ENCODE measurements at places on chromosomes 2 and 18. TPM values are rescaled to one million over a fixed set of nuclear protein-coding genes. Genes with fewer than 3 reads are reported as not detected.

DNA sequence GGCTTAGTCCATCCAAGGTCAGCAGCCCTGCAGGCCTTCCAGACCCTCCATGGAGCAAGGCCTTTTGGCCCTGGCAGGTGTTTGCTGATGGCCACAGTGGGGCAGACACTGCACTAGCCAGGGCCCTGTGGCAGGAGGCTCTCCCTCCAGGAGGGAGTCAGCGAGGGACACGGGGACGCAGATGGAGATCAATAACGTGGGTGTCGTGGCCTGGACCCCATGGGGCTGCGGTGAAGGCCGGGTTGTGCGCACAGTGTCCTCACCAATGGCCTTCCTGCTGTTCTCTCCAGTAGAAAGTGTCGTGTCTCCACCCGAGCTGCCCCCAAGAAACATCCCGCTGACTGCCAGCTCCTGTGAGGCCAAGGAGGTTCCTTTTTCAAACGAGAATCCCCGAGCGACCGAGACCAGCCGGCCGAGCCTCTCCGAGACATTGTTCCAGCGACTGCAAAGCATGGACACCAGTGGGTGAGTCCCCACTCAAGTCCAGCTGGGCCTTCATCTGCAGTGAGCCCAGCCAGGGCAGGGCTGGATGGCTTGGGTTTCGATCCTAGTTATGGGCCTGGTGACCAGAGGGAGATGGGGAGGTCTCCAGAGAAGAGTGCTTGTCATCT, 65.4 kb downstream of the INPP5D start:
- no peak overlapping the region for H3K27ac ChIP-seq
- H3K27me3 ChIP-seq: peaks cover 49% of the 10 kb centered on the region
- H3K4me1 ChIP-seq: no peaks in the 10 kb centered on the region
- no peak for ATAC-seq
- H3K4me3 ChIP-seq: no peak overlapping the region
- no peaks in the 10 kb centered on the region for H3K36me3 ChIP-seq

Gene GPR35
- total RNA-seq: 1.9 TPM

DNA sequence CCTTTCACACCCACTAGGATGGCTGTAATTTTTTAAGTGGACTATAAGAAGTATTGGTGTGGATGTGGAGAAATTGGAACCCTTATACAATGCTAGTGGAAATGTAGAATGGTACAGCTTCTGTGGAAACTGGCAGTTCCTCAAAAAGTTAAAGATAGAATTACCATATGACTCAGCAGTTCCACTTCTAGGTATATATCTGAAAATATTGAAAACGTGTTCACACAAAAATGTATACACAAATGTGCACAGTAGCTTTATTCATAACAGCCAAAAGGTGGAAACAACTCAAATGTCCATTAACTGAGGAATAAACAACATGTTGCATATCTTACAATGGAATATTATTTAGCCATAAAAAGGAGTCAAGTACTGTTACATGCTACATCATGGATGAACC, 17.7 kb downstream of the TANK start:
- H3K27ac ChIP-seq: no peak overlapping the region
- no peak overlapping the region for H3K4me3 ChIP-seq

Gene RAD51AP2
- 0.13 TPM for total RNA-seq

- H3K4me3 ChIP-seq: no peak overlapping the region
- no peak overlapping the region for H3K27ac ChIP-seq
- H3K4me1 ChIP-seq: no peaks in the 10 kb centered on the region
- ATAC-seq: no peak
These were observed 82.8 kb downstream of the QPCT start for GRCh38 chr2:37427241-37427640.

DNA sequence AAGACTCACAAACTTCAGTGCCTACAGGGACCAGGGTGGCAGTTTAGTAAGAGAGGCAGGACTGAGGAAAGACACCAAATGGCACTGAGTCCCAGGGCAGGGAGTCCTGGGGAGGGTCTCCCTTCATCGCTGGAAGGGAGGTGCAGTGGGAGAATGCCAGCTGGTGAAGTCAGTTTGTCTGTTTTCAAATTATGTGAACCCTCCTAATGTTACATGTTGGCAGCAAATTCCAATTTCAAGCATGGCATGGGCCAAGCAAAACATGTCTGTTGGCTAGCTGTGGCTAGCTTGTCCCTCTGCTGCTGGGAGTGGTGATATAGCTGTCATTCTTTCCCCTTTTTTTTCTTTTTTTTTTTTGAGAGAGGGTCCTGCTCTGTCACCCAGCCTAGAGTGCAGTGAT, 55.9 kb upstream of the HAAO start:
- no peak overlapping the region for H3K27ac ChIP-seq
- H3K4me3 ChIP-seq: no peak overlapping the region
- H3K27me3 ChIP-seq: no peaks in the 10 kb centered on the region

DNA sequence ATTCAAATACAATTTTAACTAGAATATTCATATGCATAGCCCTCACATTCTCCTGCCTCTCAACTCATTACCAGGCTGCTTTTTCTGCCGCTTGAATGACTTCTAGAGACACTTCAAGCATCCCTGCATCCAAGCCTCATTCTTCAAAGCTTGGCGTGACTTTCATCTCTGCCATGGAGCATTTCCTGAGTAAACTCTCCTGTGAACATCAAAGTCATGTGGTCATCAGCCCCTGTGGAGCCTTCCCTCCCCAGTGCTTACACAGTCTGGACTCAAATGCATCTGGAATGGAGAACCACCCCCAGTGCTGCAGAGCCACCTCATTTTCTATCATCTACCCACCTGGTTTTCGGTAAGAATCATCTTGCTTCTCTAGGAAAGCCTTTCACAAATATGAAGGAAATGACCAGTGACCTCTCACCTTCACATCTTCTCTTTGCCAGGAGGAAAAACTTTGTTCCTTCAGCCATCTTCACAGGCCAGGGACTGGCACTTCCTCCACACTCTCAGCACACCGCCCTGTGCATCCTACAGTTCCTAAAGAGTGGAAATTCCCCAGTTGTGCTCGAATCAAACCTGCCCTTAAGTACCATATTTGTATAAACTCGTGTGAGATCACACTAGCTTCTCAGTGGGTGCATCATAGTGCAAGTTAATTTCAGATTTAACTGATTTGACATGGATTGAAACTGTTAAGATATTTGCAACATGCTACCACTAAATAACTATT, 116.4 kb downstream of the COL6A3 start:
- H3K36me3 ChIP-seq: no peaks in the 10 kb centered on the region
- H3K27ac ChIP-seq: peak overlapping the region; percentile 85
- ATAC-seq: no peak
- H3K4me3 ChIP-seq: no peak overlapping the region
- H3K4me1 ChIP-seq: no peaks in the 10 kb centered on the region

DNA sequence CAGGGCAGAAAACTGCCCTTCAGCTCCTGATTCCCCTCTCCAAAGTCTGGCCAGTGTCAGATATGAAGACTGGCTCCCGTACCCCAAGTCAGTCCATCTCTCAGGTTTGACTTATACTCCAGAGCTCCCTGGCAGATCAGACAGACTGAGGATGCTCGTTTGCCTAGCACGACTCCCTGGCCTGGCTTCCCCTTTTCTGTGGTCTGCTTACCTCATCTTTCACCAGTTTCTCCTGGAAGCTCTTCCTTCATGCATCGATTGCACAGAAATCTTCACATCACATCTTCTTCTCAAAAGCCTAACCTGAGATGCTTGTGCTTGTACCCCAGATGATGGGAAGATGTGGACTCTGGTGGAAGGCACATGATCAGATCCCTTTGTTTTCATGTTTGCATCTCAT, 387.9 kb upstream of the POU3F3 start:
- no peak for ATAC-seq
- no peaks in the 10 kb centered on the region for H3K27me3 ChIP-seq
- no peak overlapping the region for H3K27ac ChIP-seq
- no peaks in the 10 kb centered on the region for H3K36me3 ChIP-seq

DNA sequence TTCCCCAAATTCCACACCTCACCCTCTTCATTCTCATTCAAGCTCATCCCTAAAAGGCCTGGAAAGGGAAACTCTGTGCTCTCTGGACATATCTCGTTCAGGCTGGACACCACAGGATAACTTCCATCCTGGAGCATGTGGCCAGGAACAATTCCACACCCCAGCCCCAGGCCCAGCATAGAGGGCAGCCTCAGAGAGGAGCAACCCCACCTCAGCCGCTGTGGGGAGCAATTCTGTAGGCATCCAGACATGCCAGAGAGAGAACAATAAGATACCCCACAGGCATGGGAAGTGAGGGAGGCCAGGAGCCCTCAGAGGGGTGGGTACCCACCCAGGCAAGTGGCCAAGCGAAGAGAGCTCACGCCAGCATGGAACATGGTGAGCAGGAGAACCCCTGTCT, 143.4 kb downstream of the GFPT1 start:
- no peaks in the 10 kb centered on the region for H3K27me3 ChIP-seq
- ATAC-seq: no peak
- no peak overlapping the region for H3K27ac ChIP-seq
- H3K4me1 ChIP-seq: peaks cover 12% of the 10 kb centered on the region
- peaks cover 30% of the 10 kb centered on the region for H3K36me3 ChIP-seq

- no peak for ATAC-seq
- H3K36me3 ChIP-seq: peaks cover 4% of the 10 kb centered on the region
- peaks cover 4% of the 10 kb centered on the region for H3K4me1 ChIP-seq
These were observed 52.6 kb downstream of the TRIP12 start for GRCh38 chr2:229869226-229869625.

DNA sequence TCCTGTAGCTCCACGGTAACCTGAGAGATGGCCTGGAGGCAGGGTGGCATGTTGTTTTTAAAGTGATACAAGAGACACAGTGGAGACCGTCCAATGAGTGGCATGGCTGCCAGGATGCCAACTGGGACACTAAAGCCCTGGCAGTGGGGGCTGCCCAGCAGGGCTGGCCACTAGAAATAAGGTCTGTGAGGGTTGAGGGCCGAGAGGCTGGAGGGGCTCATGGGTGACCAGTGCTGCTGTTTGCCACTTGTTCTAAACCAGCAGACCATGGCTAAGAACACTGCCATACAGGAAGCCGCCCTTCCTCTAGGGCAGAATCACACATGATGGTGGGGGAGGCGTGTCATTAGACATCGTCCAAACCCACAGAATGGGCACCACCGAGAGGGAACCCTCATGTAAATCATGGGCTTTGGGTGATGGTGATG, 71.9 kb downstream of the ALPK2 start:
- H3K4me3 ChIP-seq: no peak overlapping the region
- no peaks in the 10 kb centered on the region for H3K27me3 ChIP-seq
- no peaks in the 10 kb centered on the region for H3K4me1 ChIP-seq
- no peaks in the 10 kb centered on the region for H3K36me3 ChIP-seq

DNA sequence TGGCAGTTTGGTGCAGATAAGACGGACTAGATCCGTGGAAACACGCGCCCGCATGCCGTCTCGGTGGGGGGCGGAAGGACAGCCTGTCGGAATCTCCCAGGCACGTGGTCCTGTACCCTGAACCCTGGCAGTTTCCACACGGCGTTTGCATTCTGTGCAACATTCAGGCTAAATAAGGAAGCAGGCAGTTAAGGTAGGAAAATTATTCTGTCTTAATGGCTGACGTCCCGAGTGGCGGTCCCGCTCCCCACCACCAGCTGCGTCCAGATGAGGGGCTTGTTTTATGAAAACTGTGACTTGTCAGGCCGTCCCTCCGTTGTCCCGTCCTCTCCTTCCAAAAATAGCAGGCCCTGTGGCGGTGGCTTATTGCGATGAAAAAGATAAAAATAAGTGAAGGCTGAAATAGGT, 120.2 kb downstream of the NFATC1 start:
- no peak overlapping the region for H3K27ac ChIP-seq
- no peaks in the 10 kb centered on the region for H3K4me1 ChIP-seq
- H3K27me3 ChIP-seq: no peaks in the 10 kb centered on the region
- no peak for ATAC-seq

DNA sequence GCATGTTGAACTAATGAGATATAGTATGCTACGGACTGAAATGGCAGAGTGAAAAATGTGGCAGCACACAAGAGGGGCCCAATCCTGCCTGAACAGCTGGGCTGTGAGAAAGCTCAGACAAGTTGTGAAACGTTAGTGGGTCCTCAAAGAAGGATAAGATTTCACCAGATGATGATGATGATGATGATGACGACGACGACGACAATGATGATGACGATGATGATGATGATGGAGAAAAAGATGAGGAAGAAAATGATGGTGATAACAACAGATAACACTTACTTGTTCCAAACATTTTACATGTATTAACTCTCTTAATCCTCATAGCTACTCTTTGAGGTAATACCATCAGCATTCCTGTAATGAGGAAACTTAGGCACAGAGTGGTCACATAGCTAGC, 94.2 kb downstream of the WDPCP start:
- no peak for ATAC-seq
- no peaks in the 10 kb centered on the region for H3K36me3 ChIP-seq
- no peak overlapping the region for H3K4me3 ChIP-seq
- H3K4me1 ChIP-seq: no peaks in the 10 kb centered on the region

DNA sequence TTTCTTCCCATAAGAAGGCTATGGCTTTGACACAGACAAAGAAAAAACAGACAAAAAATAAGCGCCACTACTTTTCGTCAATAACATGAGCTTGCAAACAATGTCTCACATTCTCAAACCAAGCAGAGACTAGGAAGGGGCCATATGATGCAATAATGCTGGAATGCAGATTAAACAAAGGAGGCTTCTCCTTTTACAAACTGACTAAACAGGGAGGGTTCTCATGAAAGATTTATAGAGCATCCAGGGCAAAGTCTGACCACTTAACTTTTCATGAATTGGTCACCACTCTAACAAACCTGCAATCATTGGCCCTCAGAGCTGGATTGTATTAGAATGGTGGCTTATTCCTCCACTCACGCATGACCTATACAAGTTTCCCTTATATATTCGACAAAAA, 663.3 kb upstream of the CHAC2 start:
- ATAC-seq: no peak
- no peaks in the 10 kb centered on the region for H3K27me3 ChIP-seq
- H3K36me3 ChIP-seq: no peaks in the 10 kb centered on the region
- no peak overlapping the region for H3K27ac ChIP-seq
- H3K4me3 ChIP-seq: no peak overlapping the region
- no peaks in the 10 kb centered on the region for H3K4me1 ChIP-seq

DNA sequence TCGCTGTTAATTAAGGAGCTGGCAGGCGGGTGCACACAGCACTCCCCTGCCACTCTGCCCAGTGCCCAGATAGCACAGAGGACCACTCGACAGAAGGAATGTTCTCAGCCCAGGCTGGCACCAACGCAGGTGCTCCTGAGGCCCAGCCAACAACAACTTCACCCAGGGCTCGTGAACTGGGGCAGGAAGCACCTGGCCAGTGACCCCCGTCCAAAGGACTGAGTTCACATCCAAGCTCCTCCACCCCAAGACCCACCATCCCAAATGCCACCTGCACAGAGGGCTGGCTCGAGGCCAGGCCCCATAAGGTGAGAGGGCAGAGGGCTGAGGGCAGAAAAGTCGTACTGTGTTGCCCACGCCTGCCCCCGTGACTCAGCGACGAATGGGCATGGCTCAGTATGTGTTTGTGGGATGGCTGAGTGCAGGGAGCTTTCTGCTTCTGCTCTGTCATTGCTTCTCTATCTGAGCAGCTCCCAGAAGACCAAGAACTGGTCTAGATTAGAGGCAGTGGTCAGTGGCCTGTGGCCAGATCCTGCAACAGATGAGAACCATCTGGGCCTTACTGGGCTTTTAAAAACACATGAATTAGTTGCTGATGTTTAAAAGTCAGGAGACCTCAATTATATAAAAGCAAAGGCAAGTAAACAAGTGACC, 68.4 kb downstream of the POLR1A start:
- no peaks in the 10 kb centered on the region for H3K36me3 ChIP-seq
- H3K27ac ChIP-seq: peak overlapping the region; percentile 86
- peak; percentile 68 for ATAC-seq
- H3K4me3 ChIP-seq: no peak overlapping the region

GRCh38 chr2:9752441-9753275, 90.6 kb upstream of the TAF1B start:
- peaks cover 21% of the 10 kb centered on the region for H3K27me3 ChIP-seq
- no peak overlapping the region for H3K27ac ChIP-seq
- H3K4me3 ChIP-seq: no peak overlapping the region
- ATAC-seq: no peak
- H3K4me1 ChIP-seq: peaks cover 10% of the 10 kb centered on the region

Gene GPAT2
- total RNA-seq: 1.9 TPM

Gene RNMT
- 23.6 TPM for total RNA-seq
